ENCODE measurements at places on chromosomes 5 and 9. TPM values are rescaled to one million over a fixed set of nuclear protein-coding genes. Genes with fewer than 3 reads are reported as not detected.

GRCh38 chr9:35271637-35272036 lies 109.8 kb downstream of the UNC13B start:
- H3K4me1 ChIP-seq = peaks cover 13% of the 10 kb centered on the region
- no peak overlapping the region for H3K27ac ChIP-seq
- no peak for DNase-seq
- H3K36me3 ChIP-seq = no peaks in the 10 kb centered on the region
- no peak overlapping the region for H3K4me3 ChIP-seq

- no peak overlapping the region for H3K27ac ChIP-seq
- H3K4me1 ChIP-seq = peaks cover 4% of the 10 kb centered on the region
- no peak overlapping the region for H3K4me3 ChIP-seq
- H3K36me3 ChIP-seq = no peaks in the 10 kb centered on the region
- DNase-seq = no peak
Observed at GRCh38 chr9:129451669-129452068, 169.2 kb downstream of the C9orf50 start.

COL5A1 gene
- 897 TPM for total RNA-seq

SPATA31A7 gene
- total RNA-seq = not detected

SLC36A2 gene
- total RNA-seq = not detected
